ENCODE measurements at places on chromosomes 5 and 9. TPM values are rescaled to one million over a fixed set of nuclear protein-coding genes. Genes with fewer than 3 reads are reported as not detected.

DNA sequence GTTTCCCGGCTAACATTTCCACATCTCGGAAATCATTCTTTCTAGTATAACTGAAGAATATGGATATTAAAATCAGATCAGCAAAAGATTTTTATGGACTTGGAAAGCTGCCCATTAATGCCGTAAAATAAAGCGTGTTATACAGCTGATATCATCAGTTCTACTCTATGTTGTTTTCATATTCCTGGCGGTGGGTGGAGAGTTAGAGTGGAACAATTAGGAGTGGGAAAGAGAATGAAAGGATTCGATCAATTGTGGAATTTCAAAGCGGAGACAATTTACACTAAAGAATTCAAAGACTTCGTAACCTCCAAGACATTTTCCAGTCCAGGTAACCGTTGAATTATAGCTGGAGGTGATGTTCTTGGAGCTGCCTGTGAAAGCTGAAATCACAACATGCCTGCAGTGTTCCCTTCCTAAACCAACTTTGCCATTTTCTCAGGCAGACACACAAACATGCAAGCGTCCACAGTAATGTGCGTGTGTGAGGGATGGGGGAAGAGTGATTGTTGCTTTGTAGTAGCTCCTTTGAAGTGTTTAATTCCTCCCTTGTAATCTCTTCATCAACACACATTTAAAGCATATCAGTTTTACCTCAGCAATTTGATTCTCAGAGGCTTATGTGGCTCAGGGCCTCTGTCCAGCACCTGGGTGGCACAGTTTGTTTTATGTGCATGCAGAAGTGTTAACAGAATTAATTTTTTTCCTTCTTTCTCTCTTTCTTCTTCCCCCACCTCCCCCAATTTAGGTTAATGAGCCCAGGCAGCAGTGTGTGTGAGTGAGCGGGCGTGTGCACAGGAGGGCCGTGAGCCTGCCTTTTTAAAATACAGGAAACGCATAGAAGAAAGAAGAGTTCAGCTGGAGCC, 544.1 kb downstream of the RAB3C start:
- no peaks in the 10 kb centered on the region for H3K27me3 ChIP-seq
- peak overlapping the region; percentile 49 for H3K27ac ChIP-seq
- peak overlapping the region; percentile 49 for H3K4me3 ChIP-seq
- no peaks in the 10 kb centered on the region for H3K36me3 ChIP-seq
- no peak for DNase-seq
- H3K4me1 ChIP-seq, result peaks cover 65% of the 10 kb centered on the region

Gene CIZ1
- 125 TPM for total RNA-seq

DNA sequence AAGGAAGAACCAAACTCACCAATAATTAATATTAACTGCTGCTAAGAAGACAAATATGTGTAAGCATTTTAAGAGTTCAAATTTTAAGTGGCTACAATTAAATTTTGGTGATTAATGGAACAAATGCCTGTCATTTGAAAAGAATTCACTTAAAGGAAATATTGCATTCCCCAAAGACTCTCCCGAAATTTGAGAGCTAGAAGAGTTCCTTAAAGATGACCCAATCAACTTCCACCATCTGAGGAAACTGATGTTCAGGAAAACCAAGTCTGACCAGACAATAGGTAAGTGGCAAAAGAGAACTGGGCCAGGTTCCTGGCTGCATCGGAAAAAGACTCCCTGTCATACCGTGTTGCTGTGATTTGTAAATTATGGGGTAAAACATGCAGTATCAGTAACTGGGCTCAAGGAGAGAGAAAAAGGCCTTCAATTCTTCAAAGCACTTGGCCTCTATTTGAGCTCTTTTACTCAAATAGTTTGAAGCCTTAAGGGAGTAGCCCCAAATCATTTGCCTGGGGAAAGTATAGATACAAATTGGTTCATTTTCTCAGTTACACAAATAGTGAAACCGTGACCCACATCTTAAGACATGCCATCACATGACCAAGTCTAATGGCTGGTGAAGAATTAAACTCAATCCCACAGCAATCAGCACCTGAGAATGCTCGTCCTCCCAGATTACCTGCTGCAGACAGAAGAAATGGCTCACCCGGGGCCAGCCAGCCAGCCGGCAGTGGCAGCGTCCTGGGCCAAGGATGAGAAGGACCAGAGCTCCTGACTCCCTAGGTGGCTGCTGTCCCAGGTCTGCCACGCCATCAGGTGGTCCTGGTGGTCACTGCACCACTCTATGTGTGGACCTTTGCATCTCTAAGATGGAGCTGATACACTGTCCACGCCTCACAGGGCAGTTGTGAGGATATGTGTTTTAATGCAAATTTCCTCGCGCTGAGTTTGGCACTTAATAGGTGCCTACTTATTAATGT, 162.9 kb downstream of the TTLL11 start:
- no peaks in the 10 kb centered on the region for H3K36me3 ChIP-seq
- no peak overlapping the region for H3K27ac ChIP-seq
- no peak overlapping the region for H3K4me3 ChIP-seq
- H3K27me3 ChIP-seq, result no peaks in the 10 kb centered on the region

DNA sequence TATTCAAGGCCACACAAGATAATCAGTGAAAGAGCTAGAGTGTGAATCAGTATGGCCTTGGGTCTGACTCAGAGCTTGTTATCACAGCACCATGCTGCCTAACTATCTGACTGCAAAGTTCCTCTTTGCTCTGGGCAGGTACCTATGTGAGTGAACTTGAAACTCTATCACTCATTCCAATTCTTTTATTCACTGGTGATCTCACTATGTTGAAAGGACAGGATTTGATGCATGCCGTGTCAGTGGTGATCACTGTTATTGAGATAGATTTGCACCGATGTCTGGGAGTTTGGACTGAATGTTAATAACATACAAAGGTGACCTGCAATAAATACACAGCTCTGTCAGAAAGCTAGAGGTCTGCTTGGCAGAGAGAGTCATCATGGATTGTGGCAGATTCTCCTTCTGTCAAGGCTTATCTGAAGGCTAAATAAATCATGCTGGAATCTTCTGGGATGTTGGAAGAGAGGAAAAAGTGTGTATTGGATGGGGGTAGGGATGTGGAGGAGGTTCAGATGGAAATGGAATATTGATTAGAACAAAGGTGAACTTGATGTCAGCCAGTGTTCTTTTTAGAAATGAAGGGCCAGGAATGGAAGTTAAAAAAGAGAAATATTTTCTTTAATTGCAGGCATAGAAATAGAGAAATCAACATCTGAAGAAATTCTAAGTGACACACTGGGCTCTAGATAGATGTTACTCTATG, 91.8 kb upstream of the TNC start:
- no peak overlapping the region for H3K27ac ChIP-seq
- no peak for DNase-seq
- no peaks in the 10 kb centered on the region for H3K36me3 ChIP-seq
- H3K4me1 ChIP-seq, result no peaks in the 10 kb centered on the region
- H3K4me3 ChIP-seq, result no peak overlapping the region

- H3K4me1 ChIP-seq, result peaks cover 8% of the 10 kb centered on the region
- no peak for DNase-seq
- H3K27ac ChIP-seq, result no peak overlapping the region
- H3K4me3 ChIP-seq, result no peak overlapping the region
- peaks cover 8% of the 10 kb centered on the region for H3K27me3 ChIP-seq
Observed at GRCh38 chr9:130147910-130148309, 24.3 kb upstream of the NCS1 start.

Gene ROPN1L
- total RNA-seq, result 0.22 TPM

- peaks cover 52% of the 10 kb centered on the region for H3K4me1 ChIP-seq
- no peaks in the 10 kb centered on the region for H3K36me3 ChIP-seq
- no peaks in the 10 kb centered on the region for H3K27me3 ChIP-seq
- H3K27ac ChIP-seq, result no peak overlapping the region
Observed at GRCh38 chr9:5840788-5841187, 7.9 kb upstream of the ERMP1 start.

GRCh38 chr5:157447201-157447637, 12.8 kb upstream of the NIPAL4 start:
- H3K4me3 ChIP-seq, result no peak overlapping the region
- H3K4me1 ChIP-seq, result no peaks in the 10 kb centered on the region
- no peak overlapping the region for H3K27ac ChIP-seq
- H3K36me3 ChIP-seq, result no peaks in the 10 kb centered on the region

Measured in CD8-positive, alpha-beta memory T cell (primary cell).